MM.1S (cell line): ENCODE measurements at places on chromosomes 7 and 10.

DNA sequence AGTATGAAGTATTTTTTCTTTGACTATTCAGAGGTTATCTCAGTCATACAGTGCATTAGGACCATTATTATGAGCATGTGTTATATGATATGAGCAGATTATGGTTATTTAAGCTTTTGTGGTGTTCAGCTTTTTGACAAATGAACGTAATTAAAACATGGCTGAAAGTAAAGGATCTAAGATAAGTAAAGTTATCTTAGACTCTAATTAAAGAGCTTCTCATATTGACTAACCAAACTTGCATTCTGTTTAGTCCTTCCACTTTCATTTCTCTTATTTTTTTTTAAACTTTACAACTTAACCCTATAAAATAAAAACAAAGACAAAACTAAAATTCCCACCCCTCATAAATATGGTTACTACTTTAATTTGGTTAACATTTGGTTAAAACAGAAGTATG, 6.9 kb upstream of the GPR85 start:
- DNase-seq, result no peak

DNA sequence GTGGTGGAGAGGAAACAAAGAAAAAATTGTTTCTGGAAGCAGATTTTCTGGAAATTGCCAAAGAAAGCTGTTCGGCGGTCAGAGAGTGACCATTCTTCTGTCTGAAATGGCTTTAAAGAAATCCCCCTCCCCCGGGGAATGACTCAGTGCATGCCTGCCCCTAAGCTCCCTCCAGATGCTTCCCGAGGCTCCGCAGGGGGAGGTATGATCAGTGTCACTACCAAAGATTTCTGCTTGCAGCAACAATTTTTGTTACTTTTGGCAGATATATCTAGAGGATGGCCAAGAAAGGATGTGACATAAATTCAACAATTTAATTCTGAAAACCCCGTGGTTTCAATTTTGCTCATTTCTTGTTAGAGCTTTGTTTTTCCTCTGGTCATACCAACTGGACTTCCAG, 163.9 kb downstream of the JCAD start:
- no peak for DNase-seq

GRCh38 chr10:118501171-118501570, 94.3 kb downstream of the PRLHR start:
- no peak for DNase-seq

DNA sequence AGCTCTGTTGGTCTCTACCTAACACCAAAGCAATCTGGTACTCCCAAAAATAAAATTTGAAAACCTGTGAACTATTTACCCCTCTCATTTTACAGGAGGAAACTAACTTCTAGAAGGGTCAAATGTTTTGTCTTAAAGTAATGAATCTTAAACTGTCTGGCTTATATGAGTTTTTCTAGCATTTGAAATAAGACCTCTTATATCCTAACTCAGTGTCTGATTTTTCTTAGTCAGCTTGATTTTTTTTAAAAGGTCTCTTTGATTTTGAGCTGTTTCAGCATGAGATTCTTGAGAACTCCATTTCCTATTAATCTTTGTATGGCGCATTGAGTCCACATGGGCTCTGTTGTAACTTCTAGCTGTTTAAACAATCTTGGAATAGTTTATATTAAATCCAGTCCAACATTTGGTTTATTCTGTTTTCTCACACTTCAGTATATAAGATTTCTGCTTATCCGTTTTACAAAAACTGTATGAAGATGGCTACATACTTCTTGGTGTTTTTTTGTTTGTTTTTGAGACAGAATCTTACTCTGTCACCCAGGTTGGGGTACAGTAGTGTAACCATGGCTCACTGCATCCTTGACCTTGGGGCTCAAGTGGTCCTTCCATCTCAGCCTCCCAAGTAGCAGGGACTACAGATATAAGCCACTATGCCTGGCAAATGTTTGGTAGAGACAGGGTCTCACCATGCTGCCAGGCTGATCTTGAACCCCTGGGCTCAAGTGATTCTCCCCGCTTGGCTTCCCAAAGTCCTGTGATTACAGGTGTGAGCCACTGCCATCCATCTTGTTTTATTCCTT, 91.1 kb downstream of the PPP1R9A start:
- DNase-seq, result no peak

- no peak for DNase-seq
Observed at GRCh38 chr7:37104822-37105518, 343.7 kb downstream of the ELMO1 start.

- DNase-seq, result peak; percentile 40
Observed at GRCh38 chr10:91694170-91694794, 61.4 kb upstream of the PPP1R3C start.

DNA sequence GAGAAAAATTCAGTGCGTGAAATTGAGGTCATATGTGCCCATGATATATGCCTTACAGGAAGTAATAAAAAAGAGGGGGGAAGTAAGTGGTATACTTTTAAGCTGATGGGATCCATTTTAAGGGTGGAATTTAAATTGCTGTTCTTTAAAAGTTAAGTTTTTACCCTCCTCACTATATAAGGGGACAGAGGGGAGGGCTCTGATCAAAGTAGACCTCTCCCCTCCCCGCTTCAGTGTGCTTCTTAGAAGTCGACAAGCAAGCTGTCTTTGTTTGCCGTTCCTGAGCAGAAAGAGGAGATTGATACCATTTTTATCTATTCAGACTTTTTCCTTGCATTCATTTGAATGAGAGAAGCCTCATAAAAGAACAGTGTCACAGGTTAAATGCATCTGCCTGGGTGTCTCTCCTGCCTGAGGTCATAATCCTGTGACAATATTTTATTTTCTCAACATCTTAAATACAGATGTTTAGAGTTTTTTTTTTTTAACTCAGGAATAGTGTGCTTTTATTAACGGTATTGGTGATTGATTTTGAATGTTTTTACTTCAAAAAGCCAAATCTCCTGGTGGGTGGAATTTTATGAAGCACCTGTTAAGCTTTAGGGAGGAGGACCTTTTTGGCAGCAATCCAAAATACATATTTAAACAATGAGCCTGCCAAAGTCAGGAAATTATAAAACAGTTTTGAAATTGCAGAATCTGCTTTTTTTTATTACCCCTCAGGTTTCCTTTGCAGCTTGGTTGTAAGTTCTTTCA, 141.7 kb downstream of the KAT6B start:
- DNase-seq, result peak; percentile 64

DNA sequence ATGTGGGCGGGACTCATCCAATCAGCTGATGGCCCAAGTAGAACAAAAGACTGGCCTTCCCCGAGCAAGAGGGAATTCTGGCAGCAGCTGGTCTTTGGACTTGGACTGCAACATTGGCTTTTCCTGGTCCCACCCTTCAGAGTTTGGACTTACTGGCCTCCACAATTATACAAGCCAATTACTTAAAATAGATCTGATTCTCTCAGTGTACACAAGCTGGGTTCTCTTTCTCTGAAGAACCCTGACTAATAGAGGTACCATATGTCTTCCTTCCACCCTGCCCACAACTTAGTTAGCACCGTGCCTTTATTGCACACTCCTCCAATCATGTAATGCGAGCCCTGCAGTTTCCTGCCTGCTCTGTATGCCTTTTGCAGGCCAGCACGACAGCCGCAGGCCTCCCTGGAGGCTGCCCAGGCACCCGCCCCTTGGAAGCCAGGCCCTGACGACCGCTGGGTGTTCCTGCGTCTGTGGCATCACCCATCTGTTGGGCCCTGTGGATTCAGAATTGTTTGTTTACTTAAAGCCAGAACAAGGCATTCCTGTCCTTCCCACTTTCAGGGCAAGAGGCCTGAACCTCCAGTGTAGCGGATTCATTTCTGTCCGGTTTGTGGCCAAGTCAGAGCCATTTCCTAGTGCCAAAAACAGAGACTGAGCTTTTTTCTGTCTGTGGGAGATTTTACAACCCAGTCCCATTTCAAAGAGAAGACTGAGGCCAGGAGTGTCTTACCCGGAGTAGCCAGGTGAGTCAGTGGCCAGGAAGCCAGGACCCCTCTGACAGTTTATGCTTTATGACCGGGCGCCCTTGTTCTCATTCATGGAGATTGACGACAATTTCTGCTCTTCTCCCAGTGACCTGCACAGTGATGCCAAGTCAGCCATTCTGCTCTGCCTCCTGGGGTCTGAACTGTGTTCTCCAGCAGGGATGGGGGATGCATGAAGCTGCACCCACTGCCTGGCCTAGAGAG, 968 bp upstream of the INMT start:
- DNase-seq, result no peak

GRCh38 chr10:121240556-121240955, 357.7 kb downstream of the FGFR2 start:
- no peak for DNase-seq

GRCh38 chr10:101089520-101090299, 27.9 kb downstream of the KAZALD1 start:
- no peak for DNase-seq

DNA sequence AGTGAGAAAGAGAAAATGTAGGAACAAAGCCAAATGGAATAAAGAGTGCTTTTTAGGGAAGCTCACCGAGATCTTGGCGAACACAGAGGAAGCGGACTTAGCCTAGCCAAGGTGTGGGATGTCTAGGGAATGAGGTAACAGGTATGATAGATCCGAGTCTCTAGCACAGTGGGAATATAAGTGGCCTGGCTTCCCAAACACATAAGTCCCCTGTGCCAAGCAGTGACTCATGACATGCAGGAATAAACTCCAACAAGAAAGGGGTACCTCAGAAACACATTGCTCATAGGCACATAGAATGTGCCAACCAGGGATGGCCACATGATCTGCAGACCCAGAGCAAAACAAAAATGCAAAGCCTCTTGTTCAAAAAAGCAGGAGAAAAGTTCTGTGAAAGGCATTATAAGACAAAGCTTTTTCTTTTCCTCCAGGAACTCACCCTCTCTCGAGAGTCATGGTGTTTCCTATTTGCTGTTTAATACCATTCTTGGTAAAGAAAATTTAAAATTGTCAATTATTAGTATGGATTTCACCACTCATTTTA, 542.5 kb downstream of the GATA3 start:
- no peak for DNase-seq

GRCh38 chr10:16986406-16987205, 143.0 kb downstream of the CUBN start:
- DNase-seq, result no peak

- DNase-seq, result no peak
Observed at GRCh38 chr7:76063114-76063513, 15.2 kb downstream of the MDH2 start.

- DNase-seq, result peak; percentile 79
Observed at GRCh38 chr10:110600487-110601101, 33.1 kb downstream of the SMC3 start.

- no peak for DNase-seq
Observed at GRCh38 chr7:51602376-51602775, 285.8 kb upstream of the COBL start.

DNA sequence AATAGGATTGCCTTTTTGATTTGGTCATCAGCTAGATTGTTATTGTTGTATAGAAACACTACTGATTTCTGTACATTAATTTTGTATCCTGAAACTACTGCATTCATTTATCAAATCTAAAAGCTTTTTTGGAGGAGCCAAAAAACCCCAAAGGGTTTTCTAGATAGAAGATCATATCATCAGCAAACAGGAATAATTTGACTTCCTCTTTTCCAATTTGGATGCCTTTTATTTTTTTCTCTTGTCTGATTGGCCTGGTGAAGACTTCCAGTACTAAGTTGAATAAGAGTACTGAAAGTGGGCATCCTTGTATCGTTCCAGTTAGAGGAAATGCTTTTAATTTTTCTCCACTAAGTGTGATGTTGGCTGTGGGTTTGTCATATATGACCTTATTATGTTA, 10.6 kb upstream of the ENTPD7 start:
- DNase-seq, result no peak

- no peak for DNase-seq
Observed at GRCh38 chr10:88616250-88616977, 29.9 kb downstream of the LIPJ start.

DNA sequence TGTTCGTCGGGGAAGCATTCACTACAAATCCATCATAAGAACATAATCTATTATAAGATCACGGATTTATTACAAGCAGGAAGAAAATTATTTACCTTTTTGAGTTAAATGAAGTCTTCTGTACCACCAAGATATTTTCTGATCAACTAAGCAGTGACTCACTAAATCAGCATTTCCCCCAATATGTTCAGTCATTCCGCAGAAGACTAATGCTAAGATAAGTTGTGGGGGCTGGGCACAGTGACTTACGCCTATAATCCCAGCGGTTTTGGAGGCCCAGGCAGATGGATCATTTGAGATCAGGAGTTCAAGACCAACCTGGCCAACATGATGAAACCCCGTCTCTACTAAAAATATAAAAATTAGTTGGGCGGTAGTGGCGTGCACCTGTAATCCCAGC, 144.2 kb upstream of the EGR2 start:
- no peak for DNase-seq

GRCh38 chr10:35387768-35388167, 51.5 kb downstream of the CCNY start:
- no peak for DNase-seq

DNA sequence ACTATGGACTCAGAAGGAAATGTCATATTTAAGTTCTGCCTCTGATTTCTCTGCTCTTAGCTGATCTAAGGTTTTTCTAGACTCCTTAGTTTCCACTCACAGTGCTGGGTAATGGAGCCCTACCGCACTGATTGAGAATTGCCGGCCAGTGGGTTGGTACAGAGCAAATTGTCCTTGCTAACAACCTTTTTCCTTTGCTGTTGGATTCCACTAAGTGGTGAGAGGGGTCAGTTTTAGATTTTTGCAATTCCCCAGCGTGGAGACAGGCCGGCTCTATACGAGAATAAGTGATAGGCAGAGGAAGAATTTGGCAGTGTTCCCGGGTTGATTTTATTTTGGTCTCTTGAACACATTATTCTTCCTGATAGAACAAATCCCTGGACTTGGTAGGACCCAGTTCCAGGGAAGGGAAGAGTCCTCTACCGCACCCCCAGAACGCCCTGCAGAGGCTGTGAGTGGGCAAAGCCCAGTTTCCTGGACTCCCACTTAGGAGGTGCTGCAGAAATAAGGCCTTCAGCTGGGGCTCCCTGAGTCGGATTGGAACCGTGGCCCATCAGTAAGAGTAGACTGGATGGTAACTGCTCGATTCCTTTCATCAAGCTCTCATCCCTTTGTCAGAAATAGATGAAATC, 3.0 kb upstream of the NRP1 start:
- no peak for DNase-seq

- peak; percentile 36 for DNase-seq
Observed at GRCh38 chr10:43304687-43305333, 37.9 kb upstream of the RASGEF1A start.

GRCh38 chr7:151390598-151391357, 19.1 kb downstream of the WDR86 start:
- DNase-seq, result no peak

- no peak for DNase-seq
Observed at GRCh38 chr7:34837801-34838201, 179.8 kb downstream of the NPSR1 start.

GRCh38 chr10:63166742-63167258, 33.7 kb downstream of the NRBF2 start:
- peak; percentile 74 for DNase-seq

- no peak for DNase-seq
Observed at GRCh38 chr10:112045938-112046337, 137.6 kb downstream of the GPAM start.
